ENCODE measurements at places on chromosomes 16 and 17.

- peak; percentile 22 for DNase-seq
Observed at GRCh38 chr16:6682142-6682811, 650.4 kb upstream of the RBFOX1 start.

GRCh38 chr16:30031477-30031918, 427 bp upstream of the TLCD3B start:
- DNase-seq = no peak

DNA sequence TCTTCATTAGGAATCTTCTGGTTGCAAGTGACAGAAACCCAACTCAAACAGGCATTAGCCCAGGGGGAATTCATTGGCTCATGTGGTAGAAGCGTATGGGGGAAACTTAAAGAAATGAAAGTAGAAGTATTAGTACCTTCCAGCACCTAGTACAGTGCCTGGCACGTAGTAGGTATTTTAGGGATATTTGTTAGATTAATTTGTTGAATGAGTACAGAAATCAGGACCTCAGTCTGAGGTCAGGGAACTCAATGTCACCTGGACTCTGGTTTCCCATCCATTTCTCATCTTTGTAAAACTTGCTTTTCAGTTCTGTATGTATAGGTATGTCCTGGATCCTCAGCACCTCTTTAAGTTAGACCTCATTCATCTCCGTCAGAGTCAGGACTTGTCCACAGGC, 32.5 kb downstream of the TMC5 start:
- DNase-seq = no peak

GRCh38 chr17:17052462-17053221, 10.4 kb downstream of the MPRIP start:
- no peak for DNase-seq

DNA sequence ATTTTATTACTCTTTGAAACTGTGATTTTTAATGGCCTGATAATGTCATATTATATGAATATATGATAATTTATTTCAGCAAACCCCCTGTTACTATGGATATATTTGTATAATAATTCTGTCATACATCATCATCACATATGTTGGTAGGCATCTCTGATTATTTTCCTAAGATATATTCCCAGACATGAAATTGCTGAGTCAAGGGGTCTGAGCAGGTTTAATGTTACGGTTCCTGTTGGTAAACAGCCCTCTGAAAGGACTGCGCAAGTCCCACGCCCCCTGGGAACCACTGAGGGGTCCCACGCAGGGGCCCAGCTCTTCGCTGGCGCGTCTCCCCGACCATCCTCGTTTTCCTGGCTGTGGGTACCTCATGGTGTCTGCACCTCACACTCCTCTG, 24.2 kb downstream of the SLC13A5 start:
- no peak for DNase-seq

DNA sequence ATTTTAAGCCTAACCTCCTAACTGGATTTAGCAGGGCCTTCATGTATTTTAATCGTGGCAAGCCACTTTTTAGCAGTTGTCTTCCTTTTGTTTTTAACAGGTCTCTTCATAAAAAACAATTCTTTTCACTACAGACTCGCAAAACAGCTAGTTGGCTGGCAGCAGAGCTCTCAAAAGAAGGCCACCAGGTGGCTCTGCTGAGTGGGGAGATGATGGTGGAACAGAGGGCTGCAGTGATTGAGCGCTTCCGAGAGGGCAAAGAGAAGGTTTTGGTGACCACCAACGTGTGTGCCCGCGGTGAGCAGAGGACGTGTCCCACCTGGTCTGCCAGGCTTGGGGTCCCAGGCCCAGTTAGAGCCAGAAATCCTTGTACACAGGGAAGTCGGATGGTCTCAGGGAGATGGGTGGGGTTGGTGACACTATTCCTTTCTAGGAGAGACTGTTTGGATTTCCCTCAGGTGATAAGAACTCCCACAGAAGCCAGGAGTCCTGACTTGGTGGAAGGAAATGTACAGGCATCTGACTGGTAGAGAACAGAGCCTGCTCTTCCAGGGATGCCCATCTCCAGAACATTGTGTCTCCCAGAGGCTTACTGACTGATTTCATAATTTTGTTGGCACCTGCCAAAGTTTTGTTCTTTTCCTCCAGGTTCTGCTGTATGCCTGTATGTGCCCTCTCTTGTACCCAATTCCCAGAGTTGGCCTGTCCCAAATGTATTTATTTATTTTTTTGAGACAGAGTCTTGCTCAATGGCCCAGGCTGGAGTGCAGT, 14.9 kb upstream of the DDX19A start:
- no peak for DNase-seq

GRCh38 chr17:79950751-79951150, 84.9 kb downstream of the TBC1D16 start:
- DNase-seq = peak; percentile 61

DNA sequence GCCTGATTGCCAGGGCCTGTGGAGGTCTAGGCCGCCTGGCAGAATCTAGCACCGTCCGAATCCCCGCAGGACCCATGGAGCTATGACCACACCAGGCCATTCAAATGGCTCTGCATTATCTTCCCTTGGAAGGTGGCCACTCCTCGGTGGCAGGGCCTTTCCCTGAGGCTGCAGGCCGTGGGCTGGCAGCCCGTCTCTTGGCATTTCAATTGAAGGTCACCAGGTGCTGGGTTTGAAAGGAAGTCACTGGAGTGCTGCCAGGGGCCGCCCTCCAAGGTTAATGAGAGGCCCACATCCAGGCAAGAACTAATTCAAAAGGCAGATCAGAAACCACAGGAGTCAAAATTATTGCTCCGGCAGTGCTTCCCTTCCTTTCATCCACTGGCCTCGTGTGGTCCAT, 27.7 kb upstream of the CACNG5 start:
- peak; percentile 85 for DNase-seq

GRCh38 chr17:73585583-73585982, 58.7 kb downstream of the SDK2 start:
- no peak for DNase-seq

GRCh38 chr16:1740781-1741490, 30.4 kb downstream of the NME3 start:
- DNase-seq = no peak

All from body of pancreas (tissue), 4 donors.